Cardiac septum (tissue), 1 donor: ENCODE measurements at places on chromosomes 4 and X. TPM values are rescaled to one million over a fixed set of nuclear protein-coding genes. Genes with fewer than 3 reads are reported as not detected.

GRCh38 chrX:119071381-119071780 lies 1.4 kb upstream of the CT47C1 start:
- DNase-seq: no peak

DNA sequence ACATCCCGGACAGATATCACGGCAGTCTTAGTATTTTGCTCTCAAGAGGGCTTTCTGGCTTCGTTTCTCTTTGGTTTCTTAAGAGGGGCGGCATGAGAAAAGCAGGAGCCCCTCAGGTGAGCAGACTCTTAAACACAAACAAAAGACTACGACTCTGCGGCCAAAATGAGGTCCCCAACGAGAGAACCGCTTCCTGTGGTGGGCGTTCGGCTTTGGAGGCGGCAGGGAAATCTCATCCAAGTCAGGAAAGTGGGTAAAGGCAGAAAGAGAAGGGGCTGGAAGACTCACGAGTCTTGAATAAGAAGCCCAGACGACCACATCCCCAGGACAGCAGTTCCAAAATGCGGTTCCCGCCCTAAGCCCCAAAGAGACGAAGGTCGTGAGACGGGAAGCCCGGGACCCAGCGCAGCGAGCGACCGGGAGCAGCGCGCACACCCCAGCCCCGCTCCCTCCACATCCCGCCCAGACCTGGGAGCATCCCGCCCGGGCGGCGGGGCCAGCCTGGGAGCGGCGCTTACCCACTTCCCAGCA lies 409 bp downstream of the UGDH start:
- no peak for DNase-seq

DNA sequence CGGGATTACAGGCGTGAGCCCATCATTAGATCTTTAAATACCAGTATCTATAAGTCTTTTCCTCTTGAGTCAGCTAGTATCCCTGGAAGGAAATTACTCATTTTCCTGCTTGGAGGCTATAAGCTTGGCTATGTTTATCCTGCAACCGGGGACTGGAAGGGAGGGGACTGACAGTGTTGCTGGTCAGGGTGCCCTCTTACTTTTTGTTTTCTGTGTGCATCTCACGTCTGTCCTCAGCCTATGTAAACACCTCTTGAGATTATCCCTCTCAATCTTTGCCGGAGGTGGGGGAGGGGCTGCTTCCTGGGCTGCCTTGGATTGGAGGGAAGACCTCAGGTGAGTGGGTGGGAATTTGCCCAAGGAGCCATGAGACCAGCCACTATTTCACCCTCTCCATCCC lies 37.0 kb downstream of the HTT start:
- DNase-seq: no peak

DNA sequence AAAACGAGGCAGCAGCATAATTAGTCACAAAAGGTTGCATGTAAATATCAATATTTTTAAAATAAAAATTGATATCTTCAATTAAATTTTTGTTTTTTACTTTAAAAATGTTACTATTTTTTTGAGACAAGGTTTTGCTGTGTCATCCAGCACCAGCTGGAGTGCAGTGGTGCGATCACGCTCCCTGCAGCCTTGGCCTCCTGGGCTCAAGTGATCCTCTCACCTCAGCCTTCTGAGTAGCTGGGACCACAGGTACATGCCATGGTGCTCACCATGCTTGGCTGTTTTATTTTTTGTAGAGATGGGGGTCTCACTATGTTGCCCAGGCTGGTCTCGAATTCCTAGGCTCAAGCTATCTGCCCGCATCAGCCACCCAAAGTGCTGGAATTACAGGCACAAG lies 96.8 kb upstream of the FRAS1 start:
- no peak for DNase-seq

GRCh38 chrX:49174723-49175122 lies 3.0 kb downstream of the PLP2 start:
- no peak for DNase-seq

RBM46 gene
- total RNA-seq: 0.13 TPM

MAGEB17 gene
- total RNA-seq: 0.30 TPM

MAGEA9B gene
- not detected for total RNA-seq
